Coronary artery (tissue), 2 donors: ENCODE measurements at places on chromosomes 16 and 17.

- DNase-seq: no peak
Observed at GRCh38 chr17:82076785-82077591, 11.4 kb upstream of the DUS1L start.

GRCh38 chr17:8421571-8421970, 14.1 kb upstream of the NDEL1 start:
- no peak for DNase-seq

- no peak for DNase-seq
Observed at GRCh38 chr16:4410335-4411075, 5.9 kb downstream of the CORO7 start.

GRCh38 chr16:22306788-22307187, 9.6 kb downstream of the POLR3E start:
- DNase-seq: no peak

DNA sequence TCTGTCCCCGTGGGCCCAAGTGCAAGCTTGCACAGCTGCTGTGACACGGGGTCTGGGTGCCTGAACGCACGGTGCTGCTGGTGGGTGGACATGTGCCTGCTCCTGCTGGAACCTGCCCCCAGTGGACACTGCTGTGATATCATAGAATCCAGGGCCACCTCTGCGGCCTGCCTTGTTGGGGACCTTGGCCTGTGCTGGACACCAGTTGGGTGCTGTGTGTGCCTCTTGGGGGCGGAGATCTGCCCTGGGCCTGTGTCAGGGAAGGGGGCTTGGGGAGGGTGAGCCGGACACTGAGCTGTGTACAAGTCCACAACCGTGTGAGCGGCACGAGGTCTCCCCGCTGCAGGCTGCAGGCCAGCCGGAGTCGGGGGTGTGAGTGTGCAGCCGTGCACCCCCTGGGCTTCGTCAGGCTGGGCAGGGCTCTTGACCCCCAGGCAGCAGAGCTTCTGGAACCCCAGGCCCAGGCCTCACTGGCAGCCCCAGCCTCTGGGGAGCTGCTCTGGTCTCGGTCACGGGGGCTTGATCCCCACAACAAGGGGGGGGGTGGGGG, 33.3 kb downstream of the GSE1 start:
- DNase-seq: no peak

GRCh38 chr16:67547423-67548264, 14.7 kb upstream of the CTCF start:
- DNase-seq: peak; percentile 72

DNA sequence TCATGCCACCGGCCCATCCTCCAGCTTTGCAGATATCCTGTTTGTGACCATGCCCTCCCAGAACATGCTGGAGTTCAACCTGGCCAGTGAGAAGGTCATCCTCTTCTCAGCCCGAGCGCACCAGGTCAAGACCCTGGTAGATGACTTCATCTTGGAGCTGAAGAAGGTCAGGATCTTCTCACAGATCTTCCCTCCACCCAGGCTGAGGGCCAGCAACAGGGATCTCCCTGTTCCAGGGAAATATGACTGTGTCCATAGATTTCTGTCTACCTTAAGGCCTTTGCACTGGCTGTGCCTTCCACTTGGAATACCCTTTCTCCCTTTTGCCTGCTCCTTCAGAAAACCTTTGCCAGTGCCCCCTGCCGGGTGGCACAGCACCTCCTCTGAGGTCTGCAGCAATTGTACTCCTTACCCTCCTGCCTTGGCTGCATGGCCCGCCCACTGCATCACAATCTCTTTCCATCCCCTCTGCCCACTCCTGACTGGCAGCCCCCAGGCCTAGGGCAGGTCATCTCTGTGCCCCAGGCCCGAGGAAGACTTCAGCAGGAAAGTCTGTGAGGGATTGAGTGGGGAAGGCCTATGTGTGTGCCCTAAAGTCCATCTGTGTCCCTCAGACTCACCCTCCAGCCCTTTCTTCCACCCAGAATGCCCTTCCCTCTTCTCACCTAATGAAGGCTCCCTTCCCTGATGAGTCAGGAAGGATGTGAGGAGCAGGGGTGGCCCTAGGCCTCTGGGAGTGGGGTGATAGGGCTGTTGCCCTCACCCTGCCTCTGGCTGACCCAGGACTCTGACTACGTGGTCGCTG, 27.3 kb upstream of the ALKBH5 start:
- no peak for DNase-seq

- DNase-seq: no peak
Observed at GRCh38 chr16:68059804-68060203, 25.4 kb upstream of the NFATC3 start.

DNA sequence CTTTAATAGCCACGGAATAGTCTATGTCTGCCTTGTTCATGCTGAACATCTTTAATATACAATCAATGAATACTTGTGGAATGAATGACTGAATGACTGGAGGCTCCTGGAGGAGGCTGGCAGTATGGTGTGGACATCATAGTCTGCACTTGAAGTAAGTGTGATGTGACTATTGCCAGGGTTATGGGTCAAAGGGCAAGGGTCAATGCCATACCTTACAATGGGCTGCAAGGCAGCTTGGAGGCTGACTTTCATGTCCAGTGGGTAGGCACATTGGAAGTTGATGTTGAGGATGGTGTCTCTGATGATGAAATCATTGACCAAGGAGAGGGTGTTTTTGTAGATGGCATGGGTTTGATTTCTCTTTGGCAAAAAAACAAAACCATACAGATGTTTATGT, 7.9 kb downstream of the GP2 start:
- DNase-seq: no peak

- DNase-seq: peak; percentile 76
Observed at GRCh38 chr17:77321649-77322513, 181.1 kb downstream of the SEC14L1 start.

GRCh38 chr17:825216-825615, 43.1 kb downstream of the MRM3 start:
- no peak for DNase-seq

GRCh38 chr17:74318391-74318790, 7.6 kb upstream of the KIF19 start:
- DNase-seq: no peak

- no peak for DNase-seq
Observed at GRCh38 chr17:76005263-76006149, 4.9 kb downstream of the CDK3 start.

GRCh38 chr17:6568184-6568758, 11.9 kb upstream of the PITPNM3 start:
- DNase-seq: no peak

- DNase-seq: no peak
Observed at GRCh38 chr16:28039493-28039892, 24.0 kb downstream of the GSG1L start.

GRCh38 chr16:15907863-15908478, 19.6 kb upstream of the CEP20 start:
- DNase-seq: no peak

DNA sequence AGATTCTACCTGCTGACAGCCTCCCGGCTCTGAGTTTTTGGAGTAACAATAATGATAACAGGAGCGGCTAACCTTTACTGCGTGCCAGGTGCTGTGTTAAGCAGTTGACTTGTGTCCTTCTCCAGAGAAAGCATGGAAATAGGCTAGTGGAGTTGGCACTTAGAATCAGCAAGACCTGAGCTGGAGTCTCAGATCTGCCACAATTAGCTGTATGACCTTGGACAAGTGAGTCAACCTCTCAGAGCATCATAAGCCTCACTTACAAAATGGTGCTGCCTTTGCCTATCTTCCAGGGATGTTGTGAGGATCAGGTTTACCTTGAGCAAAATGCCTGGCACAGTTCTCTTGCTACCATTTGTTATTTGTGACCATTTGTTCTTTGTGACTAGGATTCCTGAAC, 32.1 kb upstream of the TEX2 start:
- DNase-seq: no peak

- no peak for DNase-seq
Observed at GRCh38 chr16:80440667-80441066, 100.1 kb upstream of the DYNLRB2 start.

- no peak for DNase-seq
Observed at GRCh38 chr17:3796822-3797170, 4.2 kb downstream of the ITGAE start.

- DNase-seq: no peak
Observed at GRCh38 chr16:2710711-2711231, 9.3 kb downstream of the PRSS27 start.

- DNase-seq: no peak
Observed at GRCh38 chr16:17154981-17155380, 315.8 kb downstream of the XYLT1 start.

GRCh38 chr16:11354733-11355574, 9.7 kb downstream of the RMI2 start:
- no peak for DNase-seq

DNA sequence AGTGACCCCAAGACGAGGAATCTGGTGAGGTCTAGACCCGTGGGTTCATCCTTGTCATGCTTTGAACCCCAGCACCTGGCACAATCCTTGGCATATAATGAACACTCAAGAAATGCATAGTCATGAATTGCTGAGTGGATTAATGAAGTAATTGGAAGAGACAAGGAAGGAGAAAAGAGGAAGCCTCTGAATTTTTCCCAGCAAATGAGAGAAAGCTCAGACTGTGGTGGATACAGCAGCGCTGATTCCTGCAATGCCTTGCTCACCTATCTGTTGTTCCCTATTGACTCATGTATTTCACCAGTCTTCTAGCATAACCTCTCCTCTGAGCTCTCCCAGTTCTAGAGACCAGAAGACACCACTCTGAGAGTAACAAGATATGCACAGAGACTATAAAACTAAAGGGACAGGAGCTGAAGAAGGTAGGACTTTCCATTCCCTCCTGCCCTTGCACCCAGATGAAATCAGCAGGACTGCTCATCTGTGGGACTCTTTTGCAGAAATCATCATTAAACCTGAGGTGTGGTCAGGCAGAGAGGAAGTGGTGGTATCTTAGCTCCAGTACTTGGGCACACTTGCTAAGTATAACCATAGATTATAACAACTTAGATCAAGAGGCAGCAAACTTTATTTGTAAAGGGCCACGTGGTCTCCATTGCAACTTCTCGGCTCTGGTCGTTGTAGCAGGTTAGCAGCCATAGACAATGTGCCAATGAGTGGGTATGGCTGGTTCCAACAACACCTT, 102.8 kb downstream of the MAF start:
- DNase-seq: no peak

DNA sequence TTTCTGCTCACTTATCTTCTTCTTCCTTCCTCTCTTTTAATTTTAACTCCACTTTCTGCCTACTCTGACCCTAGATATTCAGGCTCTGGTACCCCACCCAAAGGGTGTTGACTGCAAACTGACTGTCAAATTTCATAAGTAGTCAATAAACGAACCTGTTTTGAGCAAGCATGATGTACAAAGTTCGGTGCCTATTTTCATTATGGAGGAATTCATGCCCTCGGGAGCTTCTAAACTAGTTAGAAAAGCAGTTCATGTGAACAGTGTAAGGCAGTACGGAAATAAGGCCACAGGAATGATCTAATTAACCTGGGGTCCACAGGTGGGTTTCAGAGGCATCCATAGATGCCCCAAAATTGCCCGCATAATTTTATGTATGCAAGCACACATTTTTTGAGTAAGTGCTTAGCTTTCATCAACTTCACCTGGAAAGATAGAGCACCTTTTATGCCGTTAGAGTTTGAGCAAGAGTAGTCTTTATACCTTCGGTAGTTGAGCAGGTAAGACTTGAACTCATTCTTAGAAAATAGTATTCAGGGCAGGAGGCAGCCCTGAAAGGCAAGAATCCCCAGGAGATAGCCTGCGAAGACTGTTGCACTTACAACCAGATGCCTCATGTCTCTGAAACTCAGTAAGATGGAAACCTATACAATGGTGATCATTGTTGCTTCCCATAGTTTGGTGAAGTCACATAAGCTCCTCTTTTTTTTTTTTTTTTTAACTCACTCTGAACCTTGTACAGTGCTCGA, 36.6 kb upstream of the TBX2 start:
- DNase-seq: no peak

- DNase-seq: no peak
Observed at GRCh38 chr17:9902120-9902519, 3.0 kb downstream of the RCVRN start.

DNA sequence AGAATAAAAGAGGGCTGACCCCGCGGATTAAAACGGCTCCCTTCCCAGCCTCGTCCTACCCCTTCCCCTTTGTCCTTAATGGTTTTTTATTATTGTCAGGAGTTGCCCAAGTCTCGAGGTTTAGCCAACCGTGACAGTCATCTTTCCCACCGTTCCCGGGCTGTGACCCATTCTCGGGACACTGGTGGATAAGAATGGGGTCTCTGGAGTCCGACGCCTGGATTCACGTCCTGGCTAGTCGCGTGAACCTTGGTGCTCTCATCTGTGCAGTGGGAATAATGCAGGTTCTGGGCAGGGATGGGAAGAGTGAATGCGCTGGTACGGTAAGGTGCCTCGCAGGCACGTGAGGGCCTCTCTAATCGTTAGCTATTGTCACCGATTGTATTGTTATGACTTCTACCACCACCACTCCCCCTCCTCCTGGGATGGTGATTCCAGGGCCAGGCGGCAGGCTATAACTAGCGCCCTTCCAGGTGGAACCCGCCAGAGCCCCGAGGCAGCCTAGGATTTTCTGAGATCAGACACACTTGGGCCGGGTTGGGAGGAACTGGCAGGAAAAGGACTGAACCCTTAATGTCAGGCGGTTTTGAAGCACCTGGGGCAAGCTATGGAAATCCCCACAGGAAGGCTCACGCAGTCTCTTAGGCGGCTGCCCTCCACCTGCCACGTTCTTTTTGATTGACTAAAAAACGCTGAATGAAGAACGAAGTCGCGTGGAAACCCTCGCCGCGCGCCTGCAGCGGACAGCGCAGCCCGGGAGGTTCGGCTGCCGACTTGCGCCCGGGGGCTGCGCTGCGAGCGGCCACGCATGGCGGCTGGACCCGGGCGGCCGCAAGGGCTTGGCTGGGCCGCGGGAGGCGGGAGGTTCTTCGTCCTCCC, 2.7 kb downstream of the HS3ST3B1 start:
- DNase-seq: no peak

DNA sequence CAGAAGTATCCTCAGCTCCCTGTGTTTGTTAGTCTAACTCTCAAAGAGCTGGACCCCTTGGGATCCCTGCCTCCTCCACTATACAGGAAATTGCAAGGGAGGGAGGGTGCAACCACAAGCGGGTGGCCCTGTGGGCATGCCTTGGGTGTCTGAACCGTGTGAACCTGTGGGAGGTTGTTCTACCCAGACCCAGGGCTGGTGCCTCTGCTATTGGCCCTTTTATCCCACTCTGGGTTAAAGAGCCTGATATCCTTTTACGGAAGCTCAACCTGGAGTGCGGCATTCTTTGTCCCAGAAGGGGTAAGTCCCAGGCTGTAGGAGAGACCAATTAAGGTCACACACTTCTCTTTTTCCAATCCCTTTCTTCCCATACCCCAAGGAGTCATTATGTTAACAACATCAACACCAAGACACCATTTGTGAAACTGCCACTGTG, 53.4 kb downstream of the ARSG start:
- DNase-seq: no peak

- no peak for DNase-seq
Observed at GRCh38 chr17:55452139-55452790, 30.6 kb upstream of the MMD start.

- no peak for DNase-seq
Observed at GRCh38 chr16:48128769-48129168, 27.0 kb downstream of the ABCC12 start.
